ENCODE measurements at places on chromosomes 2 and 18.

DNA sequence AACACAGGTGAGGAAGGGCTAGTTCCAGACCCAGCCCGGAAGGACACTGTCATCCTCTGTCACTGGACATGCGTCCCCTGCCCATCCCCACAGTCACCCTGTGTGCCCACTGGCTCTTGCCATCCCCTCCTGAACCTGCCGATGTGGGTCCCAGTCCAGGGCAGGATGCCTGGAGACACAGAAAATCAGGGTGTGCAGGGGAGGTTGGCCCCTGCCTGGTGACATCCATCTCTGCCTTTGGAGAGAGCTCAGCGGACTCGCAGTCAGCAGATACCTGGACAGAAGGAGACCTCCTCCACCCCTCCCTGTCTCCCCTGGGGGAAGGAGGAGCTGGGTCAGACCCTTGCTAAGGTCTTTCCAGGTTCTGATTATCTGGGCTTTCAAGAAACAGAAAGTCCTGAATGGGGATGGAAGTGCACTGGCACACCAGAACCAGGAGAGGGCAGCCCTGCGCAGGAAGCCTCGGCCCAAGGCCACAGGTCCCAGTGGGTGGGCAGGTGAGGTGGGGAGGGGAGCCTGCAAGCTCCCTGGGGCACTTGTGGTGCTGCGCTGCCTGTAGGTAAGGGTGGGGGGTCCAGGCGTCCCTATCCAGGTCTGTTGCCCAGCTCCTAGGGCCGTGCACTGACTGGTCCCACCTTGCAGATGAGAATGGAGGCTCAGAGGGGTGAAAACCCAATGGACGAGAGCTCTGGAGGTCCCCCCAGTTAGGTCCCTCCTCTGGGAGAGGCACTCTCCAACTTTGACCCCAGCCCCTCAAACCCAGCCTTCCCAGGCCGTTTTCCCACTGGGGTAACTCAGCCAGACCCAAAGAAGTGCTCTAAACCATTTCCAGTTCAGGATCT is 9.7 kb upstream of the OTOS start:
- peak; percentile 74 for DNase-seq

GRCh38 chr2:39516347-39517101 is 79.4 kb upstream of the MAP4K3 start:
- DNase-seq, result no peak

DNA sequence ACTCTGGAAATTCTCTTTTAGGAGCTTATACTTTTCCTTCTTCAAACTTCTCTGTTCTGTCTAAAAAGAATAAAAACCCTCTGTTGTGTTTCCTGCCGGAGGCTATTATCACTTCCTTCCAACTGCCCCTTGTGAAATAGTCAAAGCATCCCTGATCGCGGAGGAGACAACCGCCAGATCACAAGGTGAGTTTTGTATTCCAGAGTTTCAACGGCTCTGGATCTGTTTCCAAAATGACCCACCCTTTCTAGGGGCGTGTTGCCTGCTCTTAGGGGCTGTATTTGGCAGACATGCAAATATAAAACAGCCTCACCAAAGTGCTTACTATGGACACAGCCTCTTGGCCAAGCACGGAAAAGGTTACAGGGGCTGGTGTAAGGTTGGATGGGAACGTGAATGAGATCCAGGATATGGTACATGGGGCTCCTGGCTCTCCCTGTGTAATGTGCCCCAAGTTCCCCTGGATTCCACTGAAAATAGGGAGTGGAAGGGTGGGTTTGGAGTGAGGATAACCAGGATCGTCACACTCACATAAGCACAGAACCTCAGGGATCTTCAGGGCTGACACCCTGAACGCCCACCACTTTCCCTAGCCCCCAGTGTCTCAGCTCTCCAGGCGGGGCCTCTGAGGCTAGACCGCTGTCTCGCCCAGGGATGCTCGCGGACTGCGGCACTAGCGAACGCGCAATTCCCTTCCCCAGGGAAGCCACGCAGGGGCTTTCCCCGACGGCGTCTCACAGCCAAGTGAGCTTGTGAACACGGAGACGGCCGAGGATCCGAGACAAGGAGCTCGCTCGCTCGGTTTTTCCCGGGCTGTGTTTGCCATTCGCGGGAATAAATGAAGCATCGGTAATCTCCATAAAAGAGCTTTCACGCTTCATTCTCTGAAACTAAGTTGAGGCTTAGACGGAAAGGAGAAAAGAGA is 14.4 kb downstream of the EN1 start:
- DNase-seq, result no peak

DNA sequence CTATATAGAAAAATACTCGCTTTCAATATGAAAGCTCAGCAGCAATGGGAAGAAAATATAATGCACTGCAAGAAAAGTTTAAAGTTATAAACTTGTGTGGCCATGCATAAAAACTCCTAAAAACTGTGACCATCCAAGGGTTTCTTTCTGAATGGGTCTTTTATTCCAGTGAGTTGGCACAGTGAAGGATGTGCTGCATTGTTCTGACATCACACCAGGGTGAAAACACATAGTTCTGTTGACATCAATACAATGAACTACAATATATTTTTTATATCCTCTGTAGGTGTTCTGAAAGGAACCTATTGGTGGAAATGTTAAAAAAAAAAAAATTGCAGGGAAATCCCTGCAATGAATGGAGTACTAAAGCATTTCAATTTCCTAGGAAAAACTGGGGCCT is 80.2 kb downstream of the CDH20 start:
- DNase-seq, result no peak

DNA sequence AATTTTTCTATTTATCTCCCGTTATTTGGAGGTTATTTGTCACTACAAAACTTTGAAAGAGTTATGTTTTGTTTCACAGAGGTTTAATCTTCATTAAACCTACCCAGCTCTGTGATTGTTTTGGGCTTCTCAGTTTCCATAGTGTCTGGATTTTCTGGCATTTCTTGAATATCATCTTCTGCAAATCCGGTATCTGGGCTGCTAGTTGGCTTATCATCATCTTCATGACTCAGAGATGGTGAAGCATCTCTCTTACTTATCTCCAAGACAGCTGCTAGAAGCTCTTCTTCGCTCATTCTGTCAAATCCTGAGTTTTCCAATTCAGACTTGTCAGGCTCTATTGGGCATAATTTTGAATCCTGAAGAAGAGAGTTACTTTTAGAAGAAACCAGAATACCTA is 55.6 kb downstream of the VIL1 start:
- DNase-seq, result no peak

DNA sequence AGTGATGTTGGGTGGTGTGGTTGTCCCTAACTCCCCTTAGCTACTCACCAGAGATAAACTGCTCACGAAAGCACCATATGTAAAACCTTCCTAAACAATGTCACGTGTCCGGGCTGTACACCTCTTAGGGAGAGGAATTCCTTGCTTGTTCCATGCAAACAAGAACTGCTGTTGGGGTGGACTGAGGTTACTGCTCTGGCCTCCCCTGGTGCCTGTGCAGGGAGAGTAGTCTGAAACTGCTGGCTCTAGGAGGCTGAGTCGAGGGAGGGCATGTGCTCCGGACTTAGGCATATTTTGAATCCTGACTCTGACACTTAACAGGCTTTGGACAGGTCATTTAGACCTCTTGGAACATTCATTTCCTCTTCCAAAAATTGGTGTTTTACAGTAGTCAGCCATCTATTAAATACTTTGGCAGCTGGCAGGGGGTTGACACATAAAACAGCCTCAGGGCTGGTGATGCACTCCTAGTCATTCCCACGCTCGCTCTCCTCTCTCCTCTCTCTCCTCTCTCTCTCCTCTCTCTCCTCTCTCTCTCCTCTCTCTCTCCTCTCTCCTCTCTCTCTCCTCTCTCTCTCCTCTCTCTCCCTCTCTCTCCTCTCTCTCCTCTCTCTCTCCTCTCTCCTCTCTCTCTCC is 10.6 kb downstream of the THNSL2 start:
- no peak for DNase-seq

- no peak for DNase-seq
Measured at GRCh38 chr2:32423536-32423935, 66.7 kb downstream of the BIRC6 start.

GRCh38 chr2:105371810-105372209 is 27.0 kb downstream of the FHL2 start:
- no peak for DNase-seq

DNA sequence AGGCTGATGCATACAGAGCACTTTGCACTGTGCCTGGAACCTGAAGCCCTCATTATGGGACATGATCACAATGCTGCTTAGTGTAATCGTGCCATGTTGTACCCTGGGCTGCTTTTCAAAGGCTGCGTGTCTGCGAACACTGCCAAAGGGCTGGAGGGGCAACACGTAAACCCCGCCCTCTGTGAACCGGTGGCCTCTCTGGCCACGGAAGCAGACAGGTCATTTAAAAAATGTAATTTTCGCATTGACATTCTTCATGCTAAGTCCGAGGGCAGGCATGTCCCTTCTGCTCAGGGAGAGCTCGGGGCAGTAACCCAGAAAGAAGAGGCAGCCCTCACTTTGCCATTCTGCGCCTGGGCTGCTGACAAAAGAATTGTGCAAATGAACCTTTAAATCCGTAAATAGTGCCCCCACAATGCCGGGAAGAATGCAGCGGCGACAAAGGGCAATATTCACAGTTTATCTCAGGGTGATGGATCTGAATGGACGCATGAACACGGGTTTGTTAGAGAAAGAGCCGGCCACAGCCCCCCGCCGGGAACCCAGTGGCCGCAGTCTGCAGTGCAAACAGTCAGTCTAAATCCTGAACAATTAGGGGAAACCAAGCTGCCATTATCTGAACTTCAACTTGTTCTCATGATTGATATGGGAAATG is 226.1 kb downstream of the MYCN start:
- DNase-seq, result no peak

- no peak for DNase-seq
Measured at GRCh38 chr2:161355983-161356382, 47.8 kb downstream of the PSMD14 start.

GRCh38 chr2:3296182-3296972 is 81.2 kb downstream of the EIPR1 start:
- no peak for DNase-seq

GRCh38 chr2:179005976-179006375 is 44.0 kb downstream of the CCDC141 start:
- no peak for DNase-seq

DNA sequence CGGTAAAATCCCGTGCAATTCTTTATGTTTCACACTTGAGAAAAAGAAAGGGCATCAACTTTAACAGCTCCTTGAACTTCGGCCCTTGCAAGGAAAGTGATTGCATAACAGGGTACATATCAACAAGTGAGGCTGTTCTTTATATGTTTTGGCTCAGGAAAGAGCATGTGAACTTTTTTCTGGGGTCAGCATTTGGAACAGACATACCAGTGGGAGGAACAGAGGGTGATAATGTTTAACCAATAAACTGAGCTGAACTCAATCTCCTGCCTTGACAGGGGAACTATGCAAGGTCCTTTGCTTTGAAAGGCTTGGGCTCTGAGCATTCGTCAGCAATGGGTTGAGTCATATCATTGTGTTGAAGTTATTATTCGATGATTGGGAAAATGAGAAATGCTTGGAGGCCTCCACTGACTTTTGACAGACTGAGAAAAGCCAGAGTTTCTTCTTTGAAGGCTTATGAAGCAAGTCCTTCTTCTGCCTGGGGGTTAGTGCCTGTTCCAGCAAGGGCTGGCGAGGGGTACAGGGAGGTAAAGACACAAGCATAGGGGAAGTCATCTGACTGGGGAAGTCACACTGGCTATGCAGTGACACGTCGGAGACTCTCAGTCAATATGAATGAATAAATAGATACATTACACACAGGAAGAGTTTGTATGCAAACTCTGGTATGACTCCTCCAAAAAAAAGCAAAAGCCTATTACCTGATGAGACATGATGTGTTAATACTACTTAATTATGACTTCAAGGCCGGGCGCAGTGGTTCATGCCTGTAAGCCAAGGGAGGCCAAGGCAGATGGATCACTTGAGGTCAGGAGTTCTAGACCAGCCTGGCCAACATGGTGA is 57.2 kb downstream of the CYB5A start:
- no peak for DNase-seq

GRCh38 chr2:179460181-179460929 is 195.7 kb upstream of the SESTD1 start:
- no peak for DNase-seq

DNA sequence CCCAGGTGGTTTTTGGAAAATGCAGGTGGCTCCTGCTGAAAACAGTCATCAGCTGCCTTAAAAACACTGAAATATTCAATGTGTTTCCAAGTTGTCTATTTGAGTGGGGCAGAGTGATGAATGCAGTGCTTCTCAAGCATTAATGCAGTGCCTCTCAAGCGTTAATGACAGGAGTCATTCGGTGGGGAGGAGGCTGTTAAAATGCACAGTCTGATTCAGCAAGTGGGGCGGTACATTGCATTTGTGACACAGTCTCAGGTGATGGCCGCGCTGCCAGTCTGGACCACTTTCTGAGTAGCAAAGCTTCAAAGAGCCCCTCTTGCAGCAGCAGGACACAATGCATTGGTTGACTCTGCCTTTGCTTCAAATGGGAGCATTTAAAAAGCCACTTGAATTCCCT is 231.4 kb upstream of the RGPD4 start:
- no peak for DNase-seq

DNA sequence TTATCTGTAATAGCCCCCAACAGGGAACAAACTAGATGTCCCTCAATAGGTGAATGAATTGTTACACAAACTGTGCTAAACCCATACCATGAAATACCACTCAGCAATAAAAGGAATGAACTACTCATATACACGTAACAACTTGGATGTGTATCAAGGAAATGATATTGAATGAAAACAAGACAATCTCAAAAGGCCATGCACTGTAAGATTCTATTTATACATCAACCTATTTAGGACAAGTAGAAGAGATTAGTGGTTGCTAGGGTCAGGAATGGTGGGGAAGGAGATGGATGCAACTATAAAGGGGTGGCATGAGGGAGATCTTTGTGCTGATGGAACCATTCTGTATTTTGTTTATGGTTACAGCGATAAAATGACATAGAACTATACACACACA is 47.1 kb downstream of the KANSL3 start:
- no peak for DNase-seq

- DNase-seq, result no peak
Measured at GRCh38 chr2:147002256-147002655, 842.6 kb upstream of the ACVR2A start.

DNA sequence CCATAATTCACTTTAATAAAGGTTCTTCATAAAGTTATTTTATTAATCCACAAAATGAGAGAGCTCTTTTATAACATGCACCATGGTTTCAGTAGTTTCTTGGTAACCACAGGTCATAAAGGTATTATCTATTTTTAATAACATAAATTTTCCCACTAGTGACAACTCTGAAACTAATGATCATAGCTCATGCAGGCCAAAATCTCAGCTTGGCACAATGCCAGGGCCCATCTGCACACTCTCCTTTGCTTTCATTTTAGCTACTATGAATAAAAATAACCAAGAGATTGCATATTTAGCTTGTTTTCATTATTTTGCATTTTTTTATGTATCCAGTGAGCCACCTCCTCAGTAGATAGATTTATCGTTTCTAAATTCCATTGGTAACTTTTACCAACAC is 691.8 kb upstream of the CHAC2 start:
- DNase-seq, result no peak

DNA sequence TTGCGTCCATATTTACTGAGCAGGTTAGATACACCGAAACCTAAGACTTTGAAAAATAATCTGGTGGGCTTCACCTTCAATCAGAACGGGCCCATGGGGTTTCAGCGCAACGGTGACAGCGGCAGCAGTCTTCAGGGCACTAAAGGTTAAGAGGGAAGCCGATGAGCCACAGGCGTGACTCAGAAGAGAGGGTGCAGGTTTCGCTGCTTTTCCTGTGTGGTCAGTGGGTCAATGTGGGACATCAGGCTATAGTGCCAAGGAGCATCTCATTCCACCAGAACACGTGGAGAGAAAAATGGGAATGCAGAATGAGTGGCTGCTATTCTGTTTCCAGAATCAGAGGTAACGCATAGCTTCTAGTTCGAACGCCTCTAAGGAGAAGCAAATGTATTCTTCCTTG is 8.9 kb downstream of the PTGR3 start:
- no peak for DNase-seq

Data from activated CD8-positive, alpha-beta memory T cell treated with anti-CD3 and anti-CD28 coated beads for 24 hours (primary cell).